ENCODE measurements at places on chromosomes 11 and 22.

- DNase-seq = no peak
These were observed 57.9 kb downstream of the DBX1 start for GRCh38 chr11:20102397-20102796.

DNA sequence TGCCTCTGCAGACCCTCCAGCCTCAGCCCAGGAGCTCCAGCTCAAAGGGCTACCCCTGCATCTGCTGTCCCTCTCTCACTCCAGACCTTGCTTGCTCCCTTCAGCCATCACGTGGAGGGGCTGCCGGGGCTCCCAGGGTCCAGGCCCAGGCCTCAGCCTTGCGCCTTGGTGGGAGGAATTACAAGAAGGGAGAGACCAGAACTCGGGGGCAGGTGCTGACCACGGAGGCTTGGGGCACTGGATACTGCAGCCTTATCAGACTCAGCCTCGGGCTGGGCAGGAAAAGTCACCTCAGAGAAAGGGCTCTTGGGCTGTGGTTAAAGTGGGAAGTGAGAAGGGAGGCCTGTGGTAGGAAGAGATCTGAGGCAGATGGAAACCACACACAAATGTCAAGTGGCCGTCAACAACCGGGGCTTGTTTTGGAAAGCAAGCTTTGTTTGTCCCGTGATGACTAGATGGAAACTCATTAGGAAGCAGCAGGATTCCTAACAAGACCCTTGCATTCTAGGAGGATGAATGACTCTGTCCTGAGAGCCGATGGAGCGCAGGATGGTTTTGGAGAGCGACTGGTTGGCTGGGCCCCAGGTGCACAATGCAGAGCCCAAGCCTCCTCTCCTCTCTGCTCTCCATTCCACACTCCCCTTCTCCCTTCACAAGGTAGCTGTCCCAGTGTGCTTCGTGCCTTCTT is 1321.7 kb downstream of the TBC1D22A start:
- DNase-seq = peak; percentile 34

DNA sequence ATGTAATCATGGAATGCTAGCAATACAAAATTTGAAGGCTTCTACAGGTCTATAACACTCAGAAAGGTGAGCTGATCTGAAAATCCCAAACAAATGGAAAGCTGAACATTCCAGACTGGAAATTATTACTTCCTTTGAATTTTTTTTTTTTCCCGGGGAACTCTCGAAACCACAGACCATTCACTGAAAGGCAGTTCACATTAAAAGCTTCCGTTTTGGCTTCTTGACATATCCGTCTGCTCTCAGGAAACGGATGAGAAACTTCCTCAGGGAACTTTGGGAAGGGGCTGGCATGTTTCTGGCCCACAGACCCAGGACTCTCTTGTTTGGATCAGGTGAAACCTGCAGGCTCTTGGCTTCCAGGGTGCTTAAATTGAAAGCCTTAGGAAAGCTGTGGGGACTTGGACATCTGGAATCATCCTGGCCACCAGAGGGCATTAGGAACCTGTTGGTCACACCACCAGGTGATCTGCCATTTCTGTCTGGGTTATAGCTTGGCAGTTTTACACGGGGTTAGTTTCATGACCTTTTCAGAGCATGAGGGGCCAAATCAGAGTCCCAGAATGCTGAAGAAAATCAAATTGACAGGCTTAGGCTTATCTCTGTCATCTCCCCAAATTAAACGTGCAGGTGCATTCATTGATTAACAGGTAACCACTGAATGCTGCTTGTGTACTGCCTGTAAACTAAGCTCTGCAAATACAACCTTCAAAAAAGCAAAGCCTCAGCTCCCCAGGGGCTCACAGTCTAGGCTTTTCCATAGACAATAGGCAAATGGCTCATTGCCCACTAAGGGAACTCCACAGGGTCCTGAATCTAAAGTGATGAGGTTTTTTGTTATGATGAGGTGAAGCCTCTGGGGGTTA is 22.7 kb upstream of the GRAMD1B start:
- peak; percentile 74 for DNase-seq

GRCh38 chr11:121471167-121471566 is 18.4 kb upstream of the SORL1-AS1 start:
- DNase-seq = no peak

GRCh38 chr11:38582756-38583155 is 1984.7 kb upstream of the RAG2 start:
- no peak for DNase-seq

DNA sequence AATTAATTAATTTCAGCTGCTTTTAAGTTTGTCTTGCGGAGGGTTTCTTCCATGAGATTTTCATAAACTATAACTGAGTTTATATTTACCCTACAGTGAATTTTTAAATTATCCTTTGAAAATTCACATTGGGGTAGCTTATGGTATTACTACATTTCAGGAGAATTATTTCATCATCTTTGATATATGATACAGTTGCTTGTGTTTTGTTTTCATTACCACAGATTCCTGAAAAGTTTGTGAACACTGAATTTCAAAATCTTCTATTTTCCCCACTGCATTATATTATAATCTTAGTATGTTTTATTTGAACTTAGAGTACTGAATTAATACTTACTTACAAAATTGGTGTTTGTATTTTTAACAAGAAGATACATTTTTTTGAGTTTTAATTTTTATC is 24.4 kb downstream of the METTL15 start:
- DNase-seq = no peak

GRCh38 chr22:23182309-23183060 is 2.2 kb downstream of the BCR start:
- DNase-seq = peak; percentile 77

GRCh38 chr11:25970726-25971508 is 361.0 kb upstream of the ANO3 start:
- DNase-seq = no peak

DNA sequence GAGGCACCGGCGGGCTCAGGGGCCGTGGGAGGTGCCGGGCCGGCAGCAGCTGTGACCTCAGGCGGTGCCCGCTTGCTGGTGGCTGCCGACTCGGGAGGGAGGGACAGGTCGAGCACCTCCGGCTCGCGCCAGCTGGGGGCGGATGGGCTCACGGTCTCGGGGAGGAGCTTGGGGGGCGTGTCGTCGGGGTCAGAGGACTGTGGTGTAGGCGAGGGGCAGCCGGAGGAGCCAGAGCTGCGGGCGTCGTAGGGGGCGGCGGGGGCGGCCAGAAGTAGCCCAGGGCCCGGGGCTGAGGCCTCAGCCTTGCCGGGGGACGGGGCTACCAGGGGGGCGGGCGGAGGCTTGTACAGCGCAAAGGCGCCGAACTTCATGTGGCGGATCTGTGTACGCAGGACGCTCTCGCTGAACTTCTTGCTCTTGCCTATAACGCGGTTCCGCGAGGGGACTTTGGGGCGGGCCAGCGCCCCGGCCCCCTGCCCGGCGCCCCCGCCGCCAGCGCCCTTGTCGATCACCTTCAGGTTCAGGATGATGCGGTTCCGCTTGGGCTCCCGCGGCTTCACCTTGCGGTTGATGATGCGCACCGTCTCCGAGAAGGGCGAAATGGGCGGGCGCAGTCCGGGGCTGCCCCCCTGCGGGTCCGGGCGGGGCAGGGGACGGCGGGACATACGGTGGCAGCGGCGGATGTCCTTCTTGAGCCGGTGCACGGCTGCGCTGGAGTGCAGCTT is 5.5 kb downstream of the CBX6 start:
- DNase-seq = no peak

DNA sequence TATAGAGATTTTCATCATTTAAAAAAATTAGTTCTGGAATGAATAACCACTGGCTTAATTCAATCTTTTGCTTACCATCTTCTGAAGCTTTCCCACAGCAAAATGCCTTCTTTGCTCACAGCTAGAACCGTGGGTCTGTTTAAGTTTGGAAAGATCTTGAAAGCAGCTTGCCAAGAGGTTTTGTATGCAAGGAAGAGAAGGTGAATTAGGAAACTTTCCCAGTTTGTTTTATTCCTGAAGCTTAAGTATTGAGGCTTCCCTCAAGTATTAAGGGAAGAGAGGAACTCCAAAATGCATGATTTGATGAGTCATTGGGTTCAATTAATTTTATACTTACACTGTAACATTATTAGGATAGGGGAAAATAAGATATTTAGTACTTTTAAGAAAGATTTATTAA is 1.9 kb upstream of the ARHGEF12 start:
- no peak for DNase-seq

DNA sequence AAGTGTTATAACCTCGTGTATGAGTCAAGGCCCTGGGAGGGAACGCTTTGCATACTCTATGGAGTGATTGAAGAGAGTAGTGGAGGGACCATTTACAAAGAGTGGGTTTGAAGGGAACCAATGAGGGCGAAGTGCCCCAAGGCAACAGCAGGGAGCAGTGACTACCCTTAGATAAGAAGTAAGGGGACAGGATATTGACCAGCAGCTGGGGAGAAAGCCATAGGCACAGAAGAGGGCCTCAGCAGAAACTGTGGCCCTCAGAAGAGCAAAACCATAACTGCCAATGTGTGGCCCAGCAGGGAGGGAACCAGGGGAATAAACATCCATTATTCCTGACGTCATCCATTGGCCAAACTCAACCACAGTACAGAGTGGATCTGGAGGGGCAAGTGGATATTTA is 24.7 kb downstream of the PARVA start:
- no peak for DNase-seq

- DNase-seq = no peak
These were observed 368.9 kb downstream of the DDX10 start for GRCh38 chr11:109033627-109034338.

DNA sequence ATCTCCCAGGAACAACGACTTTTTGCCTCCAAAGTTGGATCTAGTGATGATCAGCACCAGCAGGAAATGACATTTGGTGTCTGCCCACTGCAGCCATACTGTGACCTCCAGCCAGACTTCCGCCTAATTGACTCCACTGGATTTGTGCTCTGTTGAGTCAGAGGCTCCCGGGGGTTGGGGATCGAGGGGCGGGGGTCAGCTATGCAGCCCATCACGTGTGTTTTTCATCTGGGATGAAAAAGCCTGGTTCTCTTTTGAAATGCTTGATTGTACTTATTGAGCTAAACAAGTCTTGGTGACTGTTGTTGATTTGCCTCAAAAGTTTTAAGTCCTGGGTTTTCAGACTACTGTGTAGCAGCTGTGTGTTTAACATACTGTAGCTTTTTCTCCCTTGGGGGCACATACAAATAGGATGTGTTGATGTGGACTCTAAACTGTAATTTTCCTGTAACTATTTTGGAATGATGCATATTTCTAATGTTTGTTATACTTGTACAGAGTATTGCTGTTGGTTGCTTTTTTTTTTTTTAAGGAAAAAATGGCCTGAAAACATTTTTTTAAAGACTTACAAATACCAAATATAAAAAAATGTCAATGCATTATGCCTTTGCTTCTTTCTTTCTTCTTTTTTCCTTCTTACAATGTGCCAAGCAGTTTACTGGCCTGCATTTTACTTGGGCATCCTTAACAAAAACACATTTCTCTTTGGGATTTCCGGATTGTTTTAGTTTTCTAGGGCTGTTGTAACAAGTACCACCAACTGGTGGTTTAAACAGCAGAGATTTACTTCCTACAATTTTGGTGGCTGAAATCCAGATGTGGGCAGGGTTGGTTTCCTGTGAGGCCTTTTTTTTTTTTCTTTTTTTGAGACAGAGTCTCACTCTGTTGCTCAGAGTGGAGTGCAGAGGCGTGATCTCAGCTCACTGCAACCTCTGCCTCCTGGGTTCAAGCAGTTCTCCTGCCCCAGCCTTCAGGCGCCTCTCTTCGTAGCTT is 46.1 kb upstream of the OR4B1 start:
- DNase-seq = no peak
